Activated CD4-positive, alpha-beta T cell treated with anti-CD3 and anti-CD28 coated beads for 36 hours (primary cell): ENCODE measurements at places on chromosomes 1 and 21. TPM values are rescaled to one million over a fixed set of nuclear protein-coding genes. Genes with fewer than 3 reads are reported as not detected.

GRCh38 chr1:167904652-167905130 lies 9.2 kb downstream of the ADCY10 start:
- DNase-seq, result no peak

DNA sequence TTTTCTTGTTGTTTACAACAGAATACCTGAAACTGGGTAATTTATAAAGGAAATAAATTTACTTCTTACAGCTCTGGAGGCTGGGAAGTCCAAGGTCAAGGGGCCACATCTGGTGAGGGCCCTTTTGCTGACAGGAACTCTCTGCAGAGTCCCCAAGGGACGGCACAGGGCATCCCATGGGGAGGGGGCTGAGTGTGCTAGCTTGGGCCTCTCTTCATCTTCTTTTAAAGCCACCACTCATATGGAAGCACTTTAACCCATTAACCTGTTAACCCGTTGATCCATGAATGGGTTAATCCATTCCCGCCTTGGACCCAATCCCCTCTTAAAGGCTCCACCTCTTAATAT lies 76.3 kb downstream of the OBSCN start:
- DNase-seq, result no peak

DNA sequence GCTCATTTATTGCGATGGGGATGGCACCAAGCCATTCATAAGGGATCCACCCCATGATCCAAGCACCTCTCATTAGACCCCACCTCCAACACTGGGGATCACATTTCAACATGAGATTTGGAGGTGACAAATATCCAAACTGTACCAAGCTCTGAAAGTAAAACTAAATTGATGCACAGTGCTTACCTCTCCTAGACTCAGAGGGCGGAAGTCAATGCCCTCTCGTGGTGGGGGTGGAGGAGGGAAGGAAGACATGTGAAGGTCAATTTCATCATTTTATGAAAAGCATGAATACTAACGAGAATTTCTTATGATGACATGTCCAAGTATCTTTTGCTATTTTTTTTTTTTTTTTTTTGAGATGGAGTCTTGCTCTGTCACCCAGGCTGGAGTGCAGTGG lies 120.0 kb downstream of the PGBD5 start:
- peak; percentile 76 for DNase-seq

GRCh38 chr1:215141460-215141859 lies 58.9 kb downstream of the KCNK2 start:
- DNase-seq, result no peak

- no peak for DNase-seq
These were observed 40.5 kb downstream of the DISC1 start for GRCh38 chr1:231666937-231667608.

DNA sequence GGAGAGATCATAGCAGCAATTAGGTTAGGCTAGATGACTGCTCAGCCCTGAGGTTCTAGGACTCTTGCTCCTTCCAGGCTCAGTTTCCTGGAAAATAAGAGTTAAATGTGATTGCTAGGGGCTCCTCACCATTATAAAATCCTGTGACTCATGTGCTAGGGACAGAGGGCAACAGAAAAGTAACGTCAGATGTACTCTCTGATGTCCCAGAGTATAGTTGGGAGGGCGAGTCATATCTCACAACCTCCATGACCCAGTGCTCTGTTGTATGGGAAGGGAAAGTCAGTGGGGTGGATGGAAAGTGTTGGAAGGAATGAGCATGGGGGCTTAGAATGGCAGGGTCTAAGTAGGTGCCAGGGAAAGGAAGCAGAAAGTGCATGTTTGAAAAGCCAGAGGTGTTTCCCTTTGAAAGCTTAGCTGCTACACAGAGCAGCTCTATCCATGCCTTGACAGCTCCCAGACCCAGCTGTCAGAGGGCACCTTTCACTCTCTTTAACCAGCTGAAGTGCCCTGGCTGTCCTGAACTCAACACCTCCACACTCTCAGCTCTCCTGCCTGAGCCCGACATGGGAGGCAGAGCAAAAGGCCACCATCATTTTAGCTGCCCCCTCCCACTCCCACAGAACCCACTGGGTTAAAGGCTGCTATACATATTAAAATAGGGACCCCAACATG lies 11.6 kb downstream of the GJA5 start:
- DNase-seq, result no peak

- DNase-seq, result no peak
These were observed 5.1 kb upstream of the XPR1 start for GRCh38 chr1:180626711-180627110.

- peak; percentile 24 for DNase-seq
These were observed 30.8 kb upstream of the PTGFRN start for GRCh38 chr1:116878804-116879477.

DNA sequence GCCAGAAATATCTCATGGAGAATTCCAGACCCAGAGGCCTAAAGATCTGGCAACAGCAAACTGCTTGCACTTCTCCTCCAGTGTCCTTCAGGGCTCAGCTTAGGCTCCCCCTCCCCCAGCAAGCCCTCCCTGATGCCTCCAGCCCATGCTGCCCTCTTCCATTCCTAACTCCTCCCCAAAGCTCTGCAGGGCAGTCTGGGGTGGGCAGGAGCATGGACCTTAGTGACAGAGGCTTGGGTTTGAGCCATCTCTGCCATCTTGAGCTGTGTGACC lies 436.8 kb downstream of the PTPRU start:
- no peak for DNase-seq

DNA sequence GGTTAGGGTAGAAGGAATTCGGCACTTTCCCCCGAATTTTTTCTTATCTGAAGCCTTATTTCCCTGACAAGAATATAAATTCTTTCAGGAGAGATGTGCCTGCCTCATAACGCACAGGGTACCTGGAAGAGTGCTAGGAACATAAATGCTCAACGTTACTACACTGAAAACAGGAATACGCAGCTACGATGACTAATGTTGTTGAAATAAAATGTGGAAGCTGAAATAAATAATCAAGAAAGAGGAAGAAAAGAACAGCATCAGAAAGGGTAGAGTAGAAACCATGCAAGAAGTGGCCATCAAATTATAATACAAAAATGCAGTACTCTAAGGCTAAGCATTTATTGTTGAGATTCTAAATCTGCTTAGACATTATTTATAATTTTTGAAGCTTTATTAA lies 33.9 kb downstream of the SLC66A1 start:
- DNase-seq, result no peak

- no peak for DNase-seq
These were observed 94.9 kb downstream of the DYRK1A start for GRCh38 chr21:37461479-37461878.

DNA sequence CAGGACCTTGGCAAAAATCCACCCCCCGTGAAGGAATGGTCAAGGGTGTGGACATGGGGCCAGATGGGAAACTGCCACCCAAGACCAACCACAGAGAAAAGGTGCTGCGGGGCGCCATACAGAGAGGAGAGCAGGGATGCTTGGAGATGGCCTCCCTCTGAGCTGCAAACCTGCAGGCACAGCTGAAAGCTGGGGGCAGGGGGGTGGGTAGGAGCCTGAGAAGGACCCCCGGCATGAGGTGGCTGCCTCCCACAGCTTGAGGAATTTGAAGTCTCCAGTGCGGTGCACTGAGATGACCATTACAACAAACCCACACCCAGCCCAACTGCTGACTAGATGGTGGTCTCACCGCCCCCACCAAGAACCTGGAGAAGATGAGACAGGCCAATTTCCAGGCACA lies 84.8 kb downstream of the WDR4 start:
- no peak for DNase-seq

DNA sequence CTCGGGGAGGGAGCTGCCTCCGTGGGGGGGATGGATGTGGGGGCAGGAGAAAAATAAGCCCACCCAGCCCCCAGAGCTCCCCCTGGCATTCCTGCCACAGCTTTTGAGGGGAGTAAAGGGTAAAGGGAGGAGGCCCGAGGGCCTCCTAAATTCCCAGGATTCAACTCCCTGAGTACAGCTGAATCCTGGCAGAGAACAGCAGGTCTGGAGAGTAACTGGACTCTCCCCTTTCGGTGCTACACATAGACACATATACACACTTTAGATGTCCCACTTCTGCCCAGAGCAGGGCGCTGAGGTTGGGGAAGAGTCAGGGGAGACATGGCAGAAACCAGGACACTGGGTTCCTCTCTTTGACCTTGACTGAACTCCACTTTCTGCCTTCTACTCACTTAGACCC lies 3.0 kb downstream of the KIRREL1 start:
- no peak for DNase-seq

GRCh38 chr1:18869847-18870594 lies 10.6 kb upstream of the TAS1R2 start:
- DNase-seq, result no peak

GRCh38 chr21:43190951-43191350 lies 22.1 kb downstream of the CRYAA start:
- no peak for DNase-seq

- no peak for DNase-seq
These were observed 68.1 kb upstream of the NFASC start for GRCh38 chr1:204802401-204803175.

- DNase-seq, result no peak
These were observed 9.4 kb upstream of the UBR4 start for GRCh38 chr1:19219451-19219850.

- DNase-seq, result no peak
These were observed 748.2 kb upstream of the ADAMTS5 start for GRCh38 chr21:27715131-27715530.

DNA sequence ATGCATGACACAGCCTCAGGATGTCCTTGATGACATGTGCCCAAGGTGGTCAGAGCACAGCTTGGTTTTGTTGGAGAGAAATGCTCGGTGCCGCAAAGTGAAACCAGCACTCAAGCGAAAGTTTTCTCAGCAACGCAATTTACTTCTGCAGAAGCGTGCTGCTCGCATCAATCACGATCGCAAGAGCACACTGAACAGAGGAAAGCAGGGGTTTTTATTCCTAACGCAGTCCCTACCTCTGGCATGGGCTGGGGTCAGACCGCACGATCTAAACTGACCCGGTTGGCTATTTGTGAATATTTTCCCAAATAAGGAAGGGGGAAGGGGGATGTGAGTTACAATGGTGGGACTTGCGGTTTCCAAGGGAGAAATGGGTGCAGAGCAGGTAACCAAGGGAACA lies 809 bp upstream of the ZNF669 start:
- DNase-seq, result no peak

DNA sequence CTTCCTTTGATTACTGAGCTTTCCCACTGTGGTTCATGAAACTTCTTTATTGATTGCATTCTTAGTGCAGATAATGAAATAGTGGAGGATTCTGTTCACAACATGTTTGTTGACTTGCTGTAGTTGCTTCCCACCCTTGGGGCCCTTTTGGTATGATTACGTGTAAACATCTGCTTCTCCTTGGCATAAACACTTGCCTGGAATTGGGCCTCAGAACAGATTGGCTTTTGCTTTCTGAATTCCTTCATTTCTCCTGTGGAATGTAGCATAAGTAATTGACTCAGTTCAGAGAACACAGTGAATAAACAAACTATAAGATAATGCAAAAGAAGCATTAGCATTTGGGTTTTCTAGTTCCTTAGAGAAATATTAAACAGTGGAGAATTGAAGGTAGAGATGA lies 59.5 kb upstream of the LAMC2 start:
- no peak for DNase-seq

DNA sequence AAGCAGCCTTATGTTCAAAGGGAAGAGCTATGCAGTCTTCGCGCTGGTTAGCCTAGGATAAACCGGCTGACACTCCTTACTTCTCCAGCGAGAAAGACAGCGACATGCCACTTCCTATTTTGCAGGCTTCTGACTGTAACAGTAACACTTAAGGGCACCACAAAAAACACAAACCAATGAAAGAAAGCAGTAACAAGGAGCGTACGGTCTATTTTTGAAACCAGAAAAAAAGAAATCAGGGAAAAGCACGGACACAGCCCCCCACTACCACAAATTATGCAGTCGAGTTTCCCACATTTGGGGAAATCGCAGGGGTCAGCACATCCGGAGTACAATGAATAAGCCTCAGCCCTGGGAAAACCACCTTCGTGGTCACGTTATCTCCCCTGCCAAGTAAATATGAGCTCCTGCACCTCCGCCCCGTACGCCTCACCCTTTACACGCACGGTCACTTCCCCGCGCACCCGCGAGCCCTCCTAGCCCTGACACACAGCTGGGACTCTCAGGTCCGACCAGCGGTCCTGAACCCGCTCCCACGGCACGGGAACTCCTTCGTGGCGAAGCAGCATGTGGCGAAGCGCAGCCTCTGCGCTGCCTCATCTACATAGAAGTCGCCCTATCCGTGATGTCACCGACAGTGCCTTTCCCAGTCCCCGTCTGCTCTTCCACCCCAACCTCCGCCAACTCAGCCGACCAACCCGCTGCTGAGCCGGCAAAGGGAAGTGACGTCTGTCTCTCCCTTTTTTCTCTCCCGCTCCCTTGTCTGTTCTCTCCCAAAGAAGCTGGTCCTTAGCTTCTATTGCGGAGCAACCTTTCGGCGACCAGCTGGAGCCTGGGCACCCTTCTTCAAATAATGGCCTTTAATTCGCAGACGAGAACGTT lies 40.9 kb upstream of the PPIAL4F start:
- peak; percentile 80 for DNase-seq

GRCh38 chr1:17168091-17168876 lies 36.6 kb upstream of the PADI1 start:
- no peak for DNase-seq

- DNase-seq, result no peak
These were observed 61.0 kb upstream of the ATP1A1 start for GRCh38 chr1:116311756-116312680.

DNA sequence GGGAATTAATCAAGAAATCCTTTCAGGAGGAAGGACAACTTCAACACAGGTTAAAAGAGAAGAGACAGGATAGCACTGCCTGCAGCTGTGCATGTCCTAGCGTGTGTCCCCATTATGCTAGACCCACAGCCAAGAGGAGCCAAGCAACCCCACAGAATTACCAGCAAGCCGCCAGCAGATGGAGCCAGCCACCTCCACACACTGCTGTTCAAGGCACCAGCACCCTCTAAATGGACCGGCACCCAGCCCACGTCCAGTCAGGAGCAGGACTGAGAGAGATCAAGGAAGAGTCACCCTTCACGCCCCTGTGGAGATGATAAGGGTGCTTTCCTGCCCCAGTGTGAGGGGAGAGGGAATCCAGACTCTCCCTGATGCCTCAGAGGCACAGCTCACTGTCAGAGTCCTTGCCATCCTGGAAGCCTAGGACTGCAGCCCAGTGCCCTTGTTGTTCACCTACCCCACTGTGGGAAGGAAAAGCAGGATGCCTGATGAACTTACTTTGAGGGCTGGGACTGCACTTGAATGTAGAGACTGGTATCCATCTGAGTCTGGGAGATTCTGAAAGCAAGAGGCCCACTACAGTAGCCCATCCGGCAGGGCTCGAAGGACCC lies 37.1 kb upstream of the CTTNBP2NL start:
- peak; percentile 67 for DNase-seq

DNA sequence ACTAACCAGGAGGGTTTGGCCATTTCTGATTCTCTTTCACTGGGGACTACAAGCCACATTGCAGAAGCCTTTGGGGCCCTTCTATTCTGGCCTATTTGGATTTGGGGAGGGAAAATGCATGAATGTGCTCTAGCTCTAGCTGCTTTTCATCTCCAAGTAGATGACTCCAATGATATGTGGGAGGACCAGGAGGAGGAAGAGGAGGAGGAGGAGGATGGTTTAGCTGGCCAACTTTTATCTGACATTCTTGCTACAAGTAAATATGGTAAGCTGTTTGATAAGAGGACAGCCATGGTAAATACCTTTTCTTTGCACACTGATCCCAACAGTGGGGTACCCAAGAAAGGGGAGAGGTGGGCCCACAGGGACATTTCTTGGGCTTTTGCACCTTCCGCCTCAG lies 14.0 kb upstream of the SHISA4 start:
- DNase-seq, result no peak

Gene FAM3B
- not detected for total RNA-seq

Gene AVPR1B
- total RNA-seq, result not detected

Gene TNFRSF1B
- total RNA-seq, result 116 TPM

Gene LYPLAL1
- 27.9 TPM for total RNA-seq

Gene COL24A1
- not detected for total RNA-seq

Gene GBP5
- 137 TPM for total RNA-seq

Gene CPTP
- 9.9 TPM for total RNA-seq

Gene ARHGAP30
- 165 TPM for total RNA-seq

Gene CNST
- 24.2 TPM for total RNA-seq
